NCI-H2029 (cell line): ENCODE measurements at places on chromosomes 2 and 18.

DNA sequence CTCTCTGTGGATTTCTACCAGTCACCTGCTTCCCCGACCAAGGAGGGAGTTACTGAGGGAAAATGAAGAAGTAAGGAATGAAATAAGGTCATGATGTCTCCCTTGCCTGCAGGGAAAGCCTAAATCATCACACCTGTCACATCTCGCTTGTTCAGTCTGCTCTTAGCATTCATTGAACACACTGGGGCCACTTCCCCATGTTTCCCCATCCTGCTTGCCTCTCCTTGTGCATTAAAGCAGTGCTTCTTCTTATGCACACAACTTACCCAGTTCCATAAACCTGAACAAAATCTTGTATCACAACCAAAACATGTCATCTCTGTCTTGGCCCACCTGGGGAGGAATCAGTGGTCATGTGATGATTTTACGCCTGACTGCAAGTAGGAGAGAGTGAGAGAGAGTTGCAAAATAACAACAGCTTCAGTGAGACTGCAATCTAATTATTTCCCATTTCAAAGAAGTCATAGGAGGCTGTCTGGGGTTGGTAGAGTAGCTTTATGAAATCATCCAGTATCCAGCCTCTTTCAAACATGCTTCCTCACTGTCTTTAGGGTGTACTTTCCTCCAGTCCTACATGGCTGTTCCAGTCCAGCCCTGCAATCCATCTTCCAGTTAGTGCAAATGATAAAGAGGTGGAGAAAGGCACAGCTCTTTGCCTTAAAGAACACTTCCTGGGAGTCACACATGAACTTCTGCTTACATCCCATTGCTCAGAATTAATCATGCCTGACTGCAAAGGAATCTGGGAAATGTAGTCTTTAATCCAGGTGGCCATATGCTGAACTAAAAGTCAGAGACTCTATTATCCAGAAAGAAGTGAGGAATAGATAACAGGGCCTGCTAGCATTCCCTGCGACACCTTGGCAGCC is 220.1 kb downstream of the HAUS1 start:
- no peak for DNase-seq

GRCh38 chr2:74439803-74440377 is 1.8 kb downstream of the RTKN start:
- no peak for DNase-seq

DNA sequence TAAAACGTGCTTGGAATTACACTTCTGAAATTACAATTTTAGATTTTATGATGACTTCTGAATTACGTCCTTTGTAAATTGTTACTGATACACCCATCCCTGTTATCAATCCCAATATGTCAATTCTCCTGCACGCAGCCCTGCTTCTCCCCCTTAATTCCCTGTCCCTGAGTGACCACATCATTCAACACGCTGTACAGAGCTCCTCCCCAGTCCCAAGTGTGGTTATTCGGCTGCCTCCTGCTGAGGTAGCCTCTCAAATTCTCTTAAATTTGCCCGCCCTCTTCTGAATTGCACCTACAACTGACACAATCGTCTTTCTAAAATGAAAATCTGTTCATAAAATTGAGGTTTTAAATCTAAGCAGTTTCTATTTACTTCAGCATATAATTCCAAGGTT is 10.1 kb downstream of the SERPINB8 start:
- no peak for DNase-seq

DNA sequence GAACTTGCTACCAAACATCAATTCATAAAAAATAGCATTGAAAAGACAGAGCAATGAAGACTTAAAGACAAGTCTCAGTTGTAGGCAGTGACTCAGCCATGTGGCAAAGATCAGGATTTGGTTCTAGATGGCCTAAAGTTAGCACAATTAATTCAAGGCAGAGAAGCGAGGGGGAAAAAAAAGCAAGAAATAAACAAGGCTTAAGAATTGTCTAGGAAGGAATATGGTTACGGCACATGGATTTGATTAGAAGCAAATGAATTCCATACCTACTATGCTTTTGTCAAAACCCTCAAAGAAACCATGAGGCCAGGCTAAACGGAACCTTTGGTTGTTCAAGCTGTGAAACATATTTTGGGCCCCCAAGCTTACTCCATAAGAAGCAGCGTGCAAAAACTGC is 362.2 kb upstream of the KCNH7 start:
- DNase-seq: no peak

DNA sequence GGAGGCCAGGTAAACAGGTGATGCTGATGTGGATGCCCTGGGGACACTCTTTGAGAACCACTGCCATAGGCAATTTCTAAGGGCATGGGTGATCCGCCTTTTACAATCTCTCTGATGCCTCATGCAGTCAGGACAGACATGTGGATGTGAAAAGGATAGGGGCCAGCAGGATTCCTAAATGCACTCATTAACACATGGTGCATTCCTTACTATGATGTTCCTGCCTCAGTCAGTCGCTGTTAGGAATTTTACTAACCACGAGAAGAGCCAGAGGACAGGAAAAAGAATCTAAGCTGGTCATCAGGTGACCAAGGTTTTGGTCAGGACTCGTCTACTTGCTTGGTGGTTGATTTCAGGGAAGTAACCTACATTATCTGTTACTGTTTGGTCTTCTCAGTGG is 191.0 kb downstream of the ARL4C start:
- no peak for DNase-seq

DNA sequence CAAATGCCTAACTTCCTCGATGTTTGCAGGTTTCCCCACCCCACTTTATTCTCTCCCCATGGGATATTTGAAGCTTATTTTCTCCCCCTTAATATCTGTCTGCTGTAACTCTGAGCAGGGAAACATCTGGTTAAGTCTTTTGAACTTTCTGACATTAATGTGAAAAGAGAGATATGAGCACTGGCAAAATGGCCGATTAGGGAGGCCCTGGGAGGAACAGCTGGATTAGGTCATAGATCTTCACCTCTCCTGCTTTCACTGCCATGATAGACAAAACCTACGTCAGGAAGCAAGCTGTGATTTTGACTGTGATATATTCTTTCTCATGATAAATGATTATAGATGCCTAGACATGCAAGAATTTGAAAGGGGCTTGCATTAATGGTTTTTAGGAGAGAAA is 43.6 kb downstream of the LYPD6B start:
- DNase-seq: no peak

GRCh38 chr18:10400534-10401307 is 53.7 kb upstream of the APCDD1 start:
- no peak for DNase-seq

DNA sequence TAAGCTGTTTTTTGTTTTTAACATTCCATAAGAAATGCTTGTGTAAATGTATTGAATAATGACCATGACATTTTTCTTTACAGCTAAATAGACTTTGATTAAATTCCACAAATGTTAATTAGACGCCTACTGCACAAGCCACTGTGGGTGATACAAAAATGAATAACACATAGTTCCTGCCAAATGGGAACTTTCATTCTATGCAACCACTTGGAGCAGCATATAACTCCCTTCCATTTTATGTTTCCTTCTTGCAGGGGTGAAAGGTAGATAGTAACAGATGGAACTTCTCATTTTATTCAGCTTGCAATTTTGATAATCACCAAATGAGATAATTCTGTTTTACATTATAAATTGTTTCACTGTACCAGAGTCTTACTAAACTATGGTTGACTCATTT is 70.0 kb upstream of the THUMPD2 start:
- DNase-seq: no peak

GRCh38 chr2:68404893-68405799 is 40.1 kb downstream of the PLEK start:
- no peak for DNase-seq

GRCh38 chr2:38178556-38179419 is 102.8 kb upstream of the CYP1B1 start:
- no peak for DNase-seq

DNA sequence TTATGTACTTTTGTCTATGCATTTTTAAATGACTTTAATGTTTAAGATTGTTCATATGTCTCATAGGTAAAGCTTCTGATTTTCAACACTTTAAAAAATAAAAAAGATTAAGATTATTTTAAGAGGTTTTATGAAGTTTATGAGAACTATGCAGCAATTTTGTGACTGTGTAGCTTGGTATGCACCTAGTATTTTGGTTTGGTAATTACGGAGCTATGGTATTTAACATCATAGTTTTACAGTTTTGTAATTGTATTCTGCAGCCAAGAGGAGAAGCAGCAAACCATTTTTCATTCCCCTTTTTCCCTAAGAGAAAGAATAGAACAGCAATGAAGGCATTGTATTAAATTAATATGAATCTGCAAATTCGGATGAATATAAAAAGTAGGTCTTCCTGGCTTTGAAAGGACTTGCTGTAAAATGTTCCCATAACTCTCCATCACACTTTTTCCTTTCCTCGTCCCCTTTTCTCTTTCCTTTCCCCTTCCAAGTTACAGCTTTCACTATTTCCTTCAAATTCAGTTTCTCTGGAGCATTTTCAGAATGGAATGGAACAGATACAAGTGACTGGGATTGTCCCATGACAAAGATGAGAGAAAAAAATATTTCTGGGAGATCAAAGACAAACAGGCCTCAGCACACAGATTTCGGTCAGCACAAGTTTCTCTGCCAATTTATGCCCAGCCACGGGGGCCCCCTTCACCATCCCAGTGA is 26.1 kb upstream of the PIEZO2 start:
- no peak for DNase-seq

GRCh38 chr2:127567351-127567854 is 31.9 kb downstream of the MYO7B start:
- no peak for DNase-seq

GRCh38 chr2:124039762-124040291 is 14.7 kb downstream of the CNTNAP5 start:
- peak; percentile 77 for DNase-seq

GRCh38 chr18:62741118-62741566 is 25.8 kb downstream of the PHLPP1 start:
- no peak for DNase-seq

GRCh38 chr2:196268025-196268424 is 96.6 kb upstream of the STK17B start:
- no peak for DNase-seq

DNA sequence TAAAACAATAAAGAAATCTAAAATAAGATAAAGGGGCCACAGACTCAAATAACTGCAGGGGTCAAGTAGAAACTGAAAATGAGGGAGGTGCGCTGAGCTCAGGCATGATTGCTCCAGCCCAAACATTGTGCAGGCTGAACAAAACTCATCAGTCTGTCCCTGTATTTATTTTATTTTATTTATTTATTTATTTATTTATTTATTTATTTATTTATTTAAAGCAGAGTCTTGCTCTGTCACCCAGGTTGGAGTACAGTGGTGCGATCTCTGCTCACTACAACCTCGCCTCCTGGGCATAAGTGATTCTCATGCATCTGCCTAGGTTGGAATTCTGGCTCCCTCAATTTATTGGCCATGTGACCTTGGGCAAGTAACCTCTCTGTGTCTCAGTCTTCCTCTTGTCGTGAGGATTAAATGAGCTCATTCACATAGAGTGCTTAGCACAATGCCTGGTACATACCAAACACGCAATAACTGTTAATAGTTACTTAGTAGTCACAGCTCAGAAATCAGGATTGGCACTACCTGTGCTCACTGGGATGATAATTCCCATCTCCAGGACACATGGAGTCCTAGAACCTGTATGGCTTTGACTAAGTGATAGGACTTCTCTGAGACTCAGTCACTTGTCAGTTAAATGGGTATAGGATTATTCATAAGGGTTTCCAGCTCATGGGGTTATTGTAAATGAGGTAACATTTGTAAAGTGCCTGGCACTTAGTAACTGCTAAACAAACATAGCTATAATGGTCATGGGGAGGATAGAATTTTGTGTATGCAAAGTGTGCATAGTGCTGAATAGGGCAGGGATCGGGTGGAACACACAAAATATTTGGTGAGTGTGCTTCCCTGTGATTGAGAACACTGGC is 6.0 kb downstream of the SPEG start:
- DNase-seq: peak; percentile 6

DNA sequence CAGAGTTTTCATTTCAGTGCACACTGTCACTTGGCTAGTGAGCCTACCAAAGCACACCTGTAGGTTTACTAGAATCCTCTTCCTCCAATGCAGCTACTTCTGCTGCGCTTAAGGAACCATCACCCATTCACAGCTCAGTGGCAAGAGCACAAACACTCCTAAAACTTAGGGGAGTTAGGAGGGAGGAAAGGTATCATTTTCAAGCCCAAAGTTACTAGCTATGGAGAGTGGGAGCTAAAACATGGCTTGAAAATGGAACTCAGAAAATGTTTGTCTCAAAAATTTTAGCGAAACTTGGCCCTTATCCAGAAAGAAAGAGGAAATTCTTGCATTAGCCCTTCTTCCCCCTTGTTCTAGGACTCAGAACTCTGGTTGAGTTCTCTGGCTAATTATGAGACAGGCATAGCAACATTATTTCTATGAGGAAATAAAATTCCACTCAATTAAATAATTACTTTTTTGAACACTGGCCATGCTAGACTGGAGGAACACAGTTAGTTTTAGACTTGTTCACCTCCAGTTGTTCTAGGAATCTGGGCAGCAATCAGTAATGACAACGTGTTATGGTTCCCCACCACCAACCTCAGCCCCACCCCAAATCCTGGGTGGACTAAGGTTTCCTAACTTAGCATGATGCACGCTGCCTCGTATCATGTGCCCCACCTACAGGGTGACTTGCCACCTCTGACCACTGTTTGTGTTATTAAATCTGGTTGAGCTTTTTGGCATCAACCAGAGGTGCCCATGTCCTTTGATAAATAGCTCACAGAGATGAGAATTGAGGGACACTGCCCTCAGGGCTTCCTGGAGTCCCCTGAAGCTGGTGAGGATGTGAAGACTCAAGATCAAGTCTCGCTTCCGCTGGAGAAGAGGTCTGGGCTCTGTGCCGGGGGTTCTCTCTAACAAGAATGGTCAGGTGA is 32.8 kb downstream of the LPIN2 start:
- no peak for DNase-seq

GRCh38 chr2:187054501-187055319 is 205.7 kb upstream of the ZSWIM2 start:
- DNase-seq: no peak

- no peak for DNase-seq
These were observed 105.4 kb upstream of the LGALSL start for GRCh38 chr2:64348386-64349130.

DNA sequence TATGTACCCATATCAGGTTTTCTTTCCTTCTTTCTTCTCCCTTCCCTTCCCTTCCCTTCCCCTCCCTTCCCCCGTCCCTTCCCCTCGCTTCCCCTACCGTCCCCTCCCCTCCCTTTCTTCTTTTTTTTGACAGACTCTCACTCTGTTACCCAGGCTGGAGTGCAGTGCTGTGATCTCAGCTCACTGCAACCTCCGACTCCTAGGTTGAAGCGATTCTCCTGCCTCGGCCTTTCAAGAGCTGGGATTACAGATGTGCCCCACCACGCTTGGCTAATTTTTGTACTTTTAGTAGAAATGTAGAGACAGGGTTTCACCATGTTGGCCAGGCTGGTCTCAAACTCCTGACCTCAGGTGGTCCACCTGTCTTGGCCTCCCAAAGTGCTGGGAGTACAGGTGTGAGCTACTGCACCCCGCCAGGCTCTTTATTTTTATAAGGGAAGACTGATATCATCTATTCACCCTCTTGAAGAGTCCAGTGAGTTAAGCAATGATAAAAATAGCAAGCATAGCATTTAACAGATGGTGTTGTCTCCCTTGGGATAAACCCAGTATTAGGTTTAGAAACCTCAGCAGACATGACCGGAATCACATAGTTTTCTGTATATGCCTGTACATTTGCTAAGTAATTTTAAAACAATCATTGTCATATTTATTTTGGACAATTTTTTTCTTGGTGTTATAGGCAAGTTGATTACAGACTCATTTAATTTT is 888.4 kb downstream of the TRIB2 start:
- DNase-seq: no peak
